ENCODE measurements at places on chromosomes 4 and X.

GRCh38 chr4:149344436-149344835, 471.2 kb downstream of the IQCM start:
- no peak for DNase-seq

DNA sequence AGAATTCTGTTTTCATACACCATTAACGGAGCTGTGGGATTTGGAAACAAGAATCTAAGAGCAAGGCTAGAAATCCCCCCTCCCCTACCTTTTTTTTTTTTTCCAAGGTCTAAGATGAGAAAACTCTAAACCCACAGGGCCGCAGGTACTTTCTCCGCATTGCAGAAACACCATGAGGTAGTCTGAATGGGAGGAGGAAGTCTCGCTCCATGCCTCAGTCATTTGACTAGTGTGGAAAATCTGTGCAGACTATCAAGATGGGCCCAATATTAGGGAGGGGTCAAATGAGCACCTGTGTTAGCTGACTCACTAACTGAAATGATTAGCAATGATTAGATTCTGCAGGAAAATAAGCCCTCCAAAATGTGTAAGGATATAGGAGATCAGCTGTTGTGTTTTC, 40.9 kb upstream of the MAP3K15 start:
- no peak for DNase-seq

DNA sequence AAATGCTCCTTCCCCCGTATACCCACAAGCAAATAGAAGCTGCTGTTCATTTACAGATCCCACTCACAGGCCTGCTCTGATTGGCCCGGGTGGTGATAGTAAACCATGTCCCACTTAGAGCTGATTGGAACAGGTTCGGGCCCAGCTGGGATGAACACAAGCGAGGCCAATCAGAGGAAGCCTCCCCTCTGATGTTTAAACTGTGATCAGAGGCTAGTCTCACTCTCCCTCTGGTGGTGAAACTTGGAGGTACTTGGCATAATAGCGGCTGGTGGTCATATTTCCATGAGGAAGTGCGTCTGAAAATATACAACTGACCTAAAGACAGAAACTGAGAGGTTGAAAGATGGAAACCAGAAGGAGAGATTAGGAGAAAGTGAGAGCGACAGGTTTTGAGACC, 51.5 kb upstream of the TRPC3 start:
- DNase-seq = no peak

- no peak for DNase-seq
Measured at GRCh38 chr4:164935363-164935762, 42.1 kb downstream of the TRIM61 start.

GRCh38 chrX:39452401-39452800, 645.4 kb downstream of the BCOR start:
- DNase-seq = no peak

- DNase-seq = no peak
Measured at GRCh38 chr4:134345244-134345643, 143.7 kb upstream of the PABPC4L start.

DNA sequence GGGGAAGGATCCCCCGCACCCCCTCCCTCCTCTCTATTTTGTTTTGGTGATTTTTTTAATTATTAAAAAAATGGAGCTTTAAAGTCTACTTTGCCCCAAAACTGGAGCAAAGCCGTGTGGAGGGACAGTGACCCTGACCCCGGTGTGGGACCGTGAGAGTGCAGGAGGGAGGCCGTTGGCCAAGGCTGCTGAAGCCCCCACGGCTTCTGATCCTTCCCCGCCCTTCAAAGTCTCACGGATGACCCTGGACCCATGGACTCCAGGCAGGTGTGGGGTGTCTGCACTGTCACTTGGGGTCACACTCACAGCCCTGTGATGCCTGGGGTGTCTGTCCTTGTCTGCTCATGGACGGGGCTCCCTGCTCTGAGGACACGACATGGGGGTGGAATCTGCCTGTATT, 133.3 kb downstream of the CPZ start:
- DNase-seq = no peak

GRCh38 chrX:74349387-74349786, 45.4 kb downstream of the ZCCHC13 start:
- peak; percentile 3 for DNase-seq

GRCh38 chr4:81491943-81492342, 20.2 kb upstream of the RASGEF1B start:
- DNase-seq = no peak

- peak; percentile 18 for DNase-seq
Measured at GRCh38 chr4:125464146-125464545, 149.4 kb downstream of the FAT4 start.

DNA sequence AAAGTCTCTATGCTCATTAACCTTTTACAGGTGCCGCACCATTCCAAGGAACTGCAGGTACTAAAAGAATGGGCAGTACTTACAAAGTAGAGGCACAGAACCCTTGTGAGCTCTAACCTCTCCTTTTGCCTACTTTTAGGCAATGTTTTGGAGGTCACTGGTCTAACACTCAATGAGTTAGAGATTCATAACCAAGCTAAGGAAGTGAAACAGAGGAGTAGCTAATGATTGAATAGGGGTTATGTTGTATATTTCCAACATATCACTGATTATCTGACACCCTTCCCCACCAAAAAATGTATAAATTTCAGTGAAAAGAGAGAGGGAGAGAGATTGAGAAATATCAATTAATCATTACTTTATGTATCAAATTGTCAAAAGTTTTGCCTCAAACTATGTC, 269.3 kb downstream of the PCDH7 start:
- DNase-seq = no peak

DNA sequence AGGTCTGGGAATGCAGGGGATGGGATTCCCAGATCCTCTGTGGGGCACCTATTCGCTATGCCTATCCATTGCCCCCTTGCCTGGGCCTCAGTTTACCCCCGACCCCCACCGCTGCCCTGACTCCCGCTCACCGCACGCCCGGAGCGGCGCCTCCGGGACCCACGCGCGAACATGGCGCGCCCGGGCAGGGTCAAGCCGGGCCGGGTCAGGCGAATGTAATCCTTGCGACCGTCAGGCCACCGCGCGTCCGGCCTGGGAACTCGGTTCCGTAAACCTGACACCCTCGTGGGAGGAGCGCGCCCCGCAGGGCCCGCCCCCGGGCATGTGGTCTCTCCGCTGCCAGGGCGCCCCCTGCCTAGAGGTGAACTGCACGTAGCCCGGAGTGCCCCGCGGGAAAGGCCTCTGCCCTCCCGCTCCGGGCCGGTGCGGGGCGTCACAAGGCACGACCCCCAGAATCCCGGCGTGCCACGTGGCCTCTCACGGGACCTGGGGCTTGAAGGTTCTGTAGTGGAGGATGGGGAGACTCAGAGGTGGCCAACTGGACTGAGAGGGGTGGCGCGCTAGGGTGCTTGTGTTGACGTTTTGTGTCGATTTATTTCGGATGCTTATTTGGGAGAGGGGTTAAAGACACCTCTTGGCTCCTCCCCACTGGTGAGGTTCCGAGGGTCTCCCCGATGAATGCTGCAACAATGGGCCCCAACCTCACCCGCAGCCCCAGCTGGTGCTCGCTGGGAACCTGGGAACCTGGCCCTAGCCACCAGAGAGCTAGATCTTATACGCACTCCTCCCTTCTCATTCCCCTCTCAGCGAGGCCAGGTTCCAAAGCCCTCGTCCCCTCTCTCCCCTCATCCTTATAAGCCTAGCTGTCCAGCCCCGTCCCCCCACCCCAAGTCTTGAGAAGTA, at the start of gene PRICKLE3:
PRICKLE3 (minus strand) TSS at position 249 of the 903 bp plus-strand sequence; CDS start at position 173, 76 bp downstream.
- no peak for DNase-seq

All from AG09319 (cell line).